ENCODE measurements at places on chromosomes 4 and X. TPM values are rescaled to one million over a fixed set of nuclear protein-coding genes. Genes with fewer than 3 reads are reported as not detected.

DNA sequence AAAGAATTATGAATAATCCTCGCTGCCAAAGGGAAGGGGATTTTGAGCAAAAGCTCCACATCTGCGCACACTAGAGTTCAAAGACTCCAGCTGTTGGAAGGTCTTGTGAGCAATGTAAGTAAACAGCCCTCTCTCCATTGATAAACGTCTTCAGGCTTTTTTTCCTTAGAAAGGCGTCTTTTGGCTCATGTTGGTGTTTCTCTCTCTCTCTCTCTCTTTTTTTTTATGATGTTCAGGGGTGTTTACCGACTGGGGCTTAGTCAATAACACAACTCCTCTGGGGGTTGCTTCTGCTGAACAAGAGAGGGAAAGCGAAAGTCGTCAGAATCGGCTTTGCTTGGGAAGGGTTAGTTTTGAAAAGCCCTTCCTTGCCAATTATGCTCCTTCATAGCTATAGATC is 53.2 kb upstream of the C1QTNF7 start:
- H3K27ac ChIP-seq = no peak overlapping the region
- H3K4me1 ChIP-seq = peaks cover 3% of the 10 kb centered on the region
- no peaks in the 10 kb centered on the region for H3K36me3 ChIP-seq
- H3K4me3 ChIP-seq = no peak overlapping the region
- DNase-seq = no peak

DNA sequence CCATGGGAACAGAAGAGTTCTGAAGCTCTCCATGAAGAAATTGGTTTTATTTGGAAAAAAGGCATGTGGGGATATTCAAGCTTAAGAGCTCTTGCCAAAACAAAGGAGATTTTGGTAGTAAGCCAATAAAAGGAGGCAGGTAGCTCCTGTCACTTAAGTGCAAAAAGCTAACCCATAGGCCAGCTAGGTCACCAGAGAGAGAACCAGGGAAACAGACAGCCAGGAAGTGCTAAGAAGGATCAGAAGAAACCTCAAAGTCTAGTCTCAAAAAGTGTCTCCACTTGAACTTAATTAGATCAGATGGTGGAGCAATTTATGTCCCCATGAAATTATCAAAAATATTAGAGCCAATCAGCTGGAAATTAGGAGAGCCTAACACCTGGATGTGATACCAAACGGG is 49.2 kb downstream of the CD40LG start:
- no peak overlapping the region for H3K4me3 ChIP-seq
- H3K27ac ChIP-seq = peak overlapping the region; percentile 57
- H3K4me1 ChIP-seq = peaks cover 27% of the 10 kb centered on the region
- no peaks in the 10 kb centered on the region for H3K36me3 ChIP-seq
- no peak for DNase-seq

DNA sequence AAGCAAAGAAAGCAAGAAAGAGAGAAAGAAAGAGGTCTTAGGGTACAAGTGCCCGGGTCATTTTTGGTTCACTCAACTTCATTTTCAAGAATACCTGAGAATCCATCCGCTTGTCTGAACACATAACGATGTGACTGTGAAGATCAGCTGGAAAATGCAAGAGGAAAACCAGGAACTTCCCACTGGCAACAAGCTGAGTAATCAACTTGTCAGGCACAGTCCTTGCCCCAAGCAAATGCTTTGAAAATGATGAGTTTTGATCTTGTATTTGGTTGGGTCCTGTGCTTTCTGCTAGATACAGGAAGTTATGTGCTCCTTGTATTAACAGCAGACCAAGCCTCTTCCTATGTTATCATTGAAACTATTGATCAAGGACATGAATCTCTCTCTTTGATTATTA is 239.1 kb downstream of the ASMT start:
- H3K4me1 ChIP-seq = no peaks in the 10 kb centered on the region
- DNase-seq = no peak
- H3K27ac ChIP-seq = no peak overlapping the region
- no peak overlapping the region for H3K4me3 ChIP-seq

GRCh38 chr4:16329125-16329796 is 103.0 kb upstream of the TAPT1 start:
- H3K4me1 ChIP-seq = no peaks in the 10 kb centered on the region
- H3K27me3 ChIP-seq = no peaks in the 10 kb centered on the region
- no peak overlapping the region for H3K27ac ChIP-seq
- no peak for DNase-seq

GRCh38 chr4:76745240-76745639 is 152.7 kb downstream of the SOWAHB start:
- no peaks in the 10 kb centered on the region for H3K27me3 ChIP-seq
- no peaks in the 10 kb centered on the region for H3K36me3 ChIP-seq
- no peak for DNase-seq

DNA sequence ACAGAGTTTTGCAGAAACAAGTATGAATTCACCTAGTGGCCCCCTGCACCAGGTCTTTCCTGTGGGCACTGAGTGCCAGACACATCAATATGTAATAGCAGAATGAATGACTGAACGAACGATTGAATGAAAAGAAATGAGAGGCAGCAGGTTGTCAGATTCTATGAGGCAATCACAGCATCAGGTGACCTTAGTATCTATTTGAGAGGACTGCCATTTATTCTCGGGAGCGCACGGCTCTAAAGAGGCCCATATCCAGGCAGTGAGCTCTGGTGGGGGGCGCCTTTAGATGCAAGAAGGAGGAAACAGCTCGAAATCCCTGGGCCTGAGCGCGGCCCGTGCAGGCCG is 528 bp upstream of the SLC25A4 start:
- peaks cover 3% of the 10 kb centered on the region for H3K4me1 ChIP-seq
- no peak for DNase-seq
- no peaks in the 10 kb centered on the region for H3K36me3 ChIP-seq
- H3K4me3 ChIP-seq = peak overlapping the region; percentile 65
- peak overlapping the region; percentile 45 for H3K27ac ChIP-seq

GRCh38 chr4:140312100-140312499 is 61.3 kb upstream of the SCOC start:
- no peaks in the 10 kb centered on the region for H3K36me3 ChIP-seq
- no peaks in the 10 kb centered on the region for H3K4me1 ChIP-seq
- no peak overlapping the region for H3K4me3 ChIP-seq
- no peak for DNase-seq

GRCh38 chr4:90025248-90025647 is 101.9 kb upstream of the CCSER1 start:
- no peak overlapping the region for H3K4me3 ChIP-seq
- no peak overlapping the region for H3K27ac ChIP-seq
- no peaks in the 10 kb centered on the region for H3K27me3 ChIP-seq
- H3K4me1 ChIP-seq = no peaks in the 10 kb centered on the region
- DNase-seq = no peak
- H3K36me3 ChIP-seq = no peaks in the 10 kb centered on the region

DNA sequence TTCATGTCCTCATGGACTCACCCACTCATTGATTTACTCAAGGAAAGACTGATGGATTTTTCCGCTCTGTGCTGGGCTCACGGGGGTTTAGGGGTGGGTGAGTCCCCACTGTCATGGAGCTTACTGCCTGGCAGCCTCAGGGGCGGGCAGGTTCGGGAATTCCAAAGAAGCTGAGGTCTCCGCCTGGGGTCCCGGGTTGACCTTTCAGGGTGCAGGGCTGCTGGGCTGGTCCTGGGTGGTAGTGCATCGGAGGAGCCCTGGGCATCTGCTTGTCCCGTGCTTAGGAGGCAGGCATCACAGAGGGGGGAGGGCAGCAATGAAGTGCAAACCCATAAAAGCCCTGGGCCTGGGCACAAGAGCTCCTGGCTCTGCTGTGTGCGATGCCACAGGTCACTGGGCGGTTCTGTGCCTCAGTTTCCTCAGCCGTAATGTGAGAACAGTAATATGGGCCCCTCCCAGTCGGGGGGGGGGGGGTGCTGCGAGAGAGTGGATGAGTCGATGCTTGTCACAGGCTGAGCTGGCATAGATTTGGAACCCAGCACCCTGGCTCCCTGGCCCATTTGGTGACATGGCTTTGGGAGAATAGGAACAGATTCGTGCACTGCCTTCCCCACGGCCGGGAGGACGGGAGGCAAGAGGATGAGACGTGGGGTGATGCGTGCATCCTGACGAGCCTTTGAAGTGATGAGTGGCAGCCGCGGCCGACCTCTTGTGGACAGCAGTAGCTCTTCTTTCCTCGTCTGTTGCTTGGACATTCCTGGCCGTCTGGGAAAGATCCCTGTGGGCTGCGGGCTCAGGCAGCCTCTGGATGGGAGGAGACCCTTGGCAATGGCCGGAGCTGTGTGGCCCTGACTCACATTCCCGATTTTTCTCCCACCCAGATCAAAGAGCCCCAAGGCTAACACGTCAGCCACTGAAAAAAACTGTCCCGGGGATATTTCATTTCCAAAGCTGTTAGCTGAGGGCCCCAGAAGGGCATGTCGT is 42.0 kb downstream of the PSAPL1 start:
- H3K4me3 ChIP-seq = no peak overlapping the region
- DNase-seq = no peak

DNA sequence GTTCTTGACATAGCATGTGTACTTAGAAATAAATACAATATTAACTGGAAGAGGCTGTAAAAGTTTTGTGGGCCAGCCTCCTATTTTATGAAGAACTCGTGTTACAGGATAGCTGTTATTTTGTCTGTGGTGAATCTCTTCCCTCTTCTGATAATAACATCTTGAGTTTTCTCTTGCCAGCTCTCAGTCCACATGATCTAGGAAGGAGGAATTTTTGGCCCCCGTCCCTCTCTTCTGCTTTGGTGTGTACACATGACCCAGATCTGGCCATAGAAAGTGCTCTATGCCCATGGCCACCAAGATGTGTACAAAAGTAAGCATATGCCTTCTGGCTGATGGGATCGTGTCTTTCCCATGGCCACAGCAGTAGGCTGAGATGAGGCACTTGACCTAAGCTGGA is 108.0 kb upstream of the LEF1 start:
- H3K27ac ChIP-seq = no peak overlapping the region
- DNase-seq = no peak
- H3K27me3 ChIP-seq = no peaks in the 10 kb centered on the region
- peaks cover 4% of the 10 kb centered on the region for H3K4me1 ChIP-seq
- H3K36me3 ChIP-seq = no peaks in the 10 kb centered on the region

DNA sequence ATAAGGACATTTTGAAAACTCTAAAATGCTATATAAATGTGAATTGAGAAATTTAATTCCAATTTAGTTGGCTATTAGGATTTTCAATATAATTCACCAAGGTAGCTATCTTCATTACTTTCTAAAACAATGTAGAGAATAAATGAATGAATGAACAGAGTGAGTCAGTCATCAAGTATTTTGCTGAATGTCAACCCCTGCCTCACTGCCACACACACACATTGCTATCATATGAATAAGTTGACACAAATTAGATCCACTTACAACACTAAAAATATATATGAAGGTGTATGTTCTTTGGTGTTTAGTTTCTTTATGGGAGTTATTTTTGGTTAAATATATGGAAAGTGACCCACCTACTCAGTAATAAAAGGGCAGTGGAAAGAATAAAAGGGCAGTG is 141.4 kb upstream of the SMIM10 start:
- no peak for DNase-seq
- no peak overlapping the region for H3K27ac ChIP-seq
- no peaks in the 10 kb centered on the region for H3K27me3 ChIP-seq

GRCh38 chr4:96375367-96375766 is 535.5 kb downstream of the PDHA2 start:
- H3K27ac ChIP-seq = no peak overlapping the region
- H3K27me3 ChIP-seq = no peaks in the 10 kb centered on the region
- no peak overlapping the region for H3K4me3 ChIP-seq
- H3K4me1 ChIP-seq = no peaks in the 10 kb centered on the region
- no peaks in the 10 kb centered on the region for H3K36me3 ChIP-seq

GRCh38 chr4:64497491-64497890 is 88.2 kb upstream of the TECRL start:
- H3K36me3 ChIP-seq = no peaks in the 10 kb centered on the region
- H3K27ac ChIP-seq = no peak overlapping the region
- no peaks in the 10 kb centered on the region for H3K27me3 ChIP-seq
- DNase-seq = no peak
- no peaks in the 10 kb centered on the region for H3K4me1 ChIP-seq
- H3K4me3 ChIP-seq = no peak overlapping the region

- H3K27ac ChIP-seq = no peak overlapping the region
- no peaks in the 10 kb centered on the region for H3K4me1 ChIP-seq
- no peak overlapping the region for H3K4me3 ChIP-seq
- H3K27me3 ChIP-seq = no peaks in the 10 kb centered on the region
- DNase-seq = no peak
Observed at GRCh38 chr4:95048296-95048695, 290.5 kb downstream of the BMPR1B start.

- H3K4me3 ChIP-seq = no peak overlapping the region
- H3K27me3 ChIP-seq = no peaks in the 10 kb centered on the region
- no peaks in the 10 kb centered on the region for H3K4me1 ChIP-seq
Observed at GRCh38 chrX:95662200-95662599, 1022.4 kb upstream of the DIAPH2 start.

DNA sequence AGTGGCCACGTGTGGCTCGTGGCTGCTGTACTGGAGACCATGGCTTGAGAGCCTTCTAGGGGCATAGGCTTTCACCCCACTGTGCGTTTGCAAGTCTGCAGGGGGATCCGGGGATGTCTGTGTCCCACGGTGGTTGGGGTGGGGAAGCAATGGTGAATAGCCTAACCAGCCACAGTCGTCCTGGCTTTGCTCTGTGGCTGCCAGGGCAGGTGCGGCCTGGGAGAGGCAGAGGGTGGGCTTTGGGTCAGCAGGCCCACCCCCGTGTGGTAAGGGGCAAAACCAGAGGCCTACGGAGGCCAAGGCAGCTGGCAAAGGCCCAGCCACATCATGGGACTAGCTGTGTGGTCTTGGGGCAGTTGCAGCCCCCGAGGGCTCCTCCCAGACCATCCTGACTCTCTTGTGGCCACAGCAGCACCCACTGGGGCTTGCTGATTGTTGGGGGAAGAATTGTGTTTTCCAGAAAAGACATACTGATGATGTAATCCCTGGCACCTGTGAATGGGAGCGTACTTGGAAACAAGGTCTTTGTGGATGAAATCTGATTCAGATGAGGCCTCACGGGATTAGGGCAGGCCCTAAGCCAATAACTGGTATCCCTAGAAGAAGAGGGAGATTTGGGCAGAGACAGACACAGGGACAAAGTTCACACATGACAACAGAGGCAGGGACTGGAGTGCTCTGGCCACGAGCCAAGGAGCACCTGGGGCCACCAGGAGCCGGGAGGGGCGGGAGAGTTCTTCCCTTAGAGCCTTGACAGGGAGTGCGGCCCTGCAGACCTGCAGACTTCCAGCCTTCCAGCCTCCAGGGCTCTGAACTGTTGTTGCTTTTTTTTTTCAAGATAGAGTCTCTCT is 2.9 kb downstream of the CPZ start:
- no peaks in the 10 kb centered on the region for H3K27me3 ChIP-seq
- no peaks in the 10 kb centered on the region for H3K36me3 ChIP-seq
- H3K27ac ChIP-seq = no peak overlapping the region
- H3K4me1 ChIP-seq = no peaks in the 10 kb centered on the region

GRCh38 chrX:39819921-39820849 is 277.6 kb downstream of the BCOR start:
- peak overlapping the region; percentile 49 for H3K4me3 ChIP-seq
- no peak overlapping the region for H3K27ac ChIP-seq
- DNase-seq = no peak
- H3K4me1 ChIP-seq = peaks cover 21% of the 10 kb centered on the region

The S100G gene
- total RNA-seq = not detected

The PLA2G12A gene
- total RNA-seq = 17.9 TPM

The WDFY3 gene
- 0.68 TPM for total RNA-seq

The ENAM gene
- total RNA-seq = not detected

The APEX2 gene
- total RNA-seq = 17.1 TPM

The MAOB gene
- 0.16 TPM for total RNA-seq

The SFRP2 gene
- 0.82 TPM for total RNA-seq

The SMARCA1 gene
- 0.98 TPM for total RNA-seq

The FAM9C gene
- not detected for total RNA-seq

The PRR32 gene
- not detected for total RNA-seq

The MAGEE1 gene
- total RNA-seq = 9.8 TPM

The TLR2 gene
- total RNA-seq = 2.2 TPM
